Lower lobe of right lung (tissue), 2 donors: ENCODE measurements at places on chromosomes 12 and 14.

GRCh38 chr12:19375888-19376287, 63.4 kb upstream of the AEBP2 start:
- DNase-seq: no peak

DNA sequence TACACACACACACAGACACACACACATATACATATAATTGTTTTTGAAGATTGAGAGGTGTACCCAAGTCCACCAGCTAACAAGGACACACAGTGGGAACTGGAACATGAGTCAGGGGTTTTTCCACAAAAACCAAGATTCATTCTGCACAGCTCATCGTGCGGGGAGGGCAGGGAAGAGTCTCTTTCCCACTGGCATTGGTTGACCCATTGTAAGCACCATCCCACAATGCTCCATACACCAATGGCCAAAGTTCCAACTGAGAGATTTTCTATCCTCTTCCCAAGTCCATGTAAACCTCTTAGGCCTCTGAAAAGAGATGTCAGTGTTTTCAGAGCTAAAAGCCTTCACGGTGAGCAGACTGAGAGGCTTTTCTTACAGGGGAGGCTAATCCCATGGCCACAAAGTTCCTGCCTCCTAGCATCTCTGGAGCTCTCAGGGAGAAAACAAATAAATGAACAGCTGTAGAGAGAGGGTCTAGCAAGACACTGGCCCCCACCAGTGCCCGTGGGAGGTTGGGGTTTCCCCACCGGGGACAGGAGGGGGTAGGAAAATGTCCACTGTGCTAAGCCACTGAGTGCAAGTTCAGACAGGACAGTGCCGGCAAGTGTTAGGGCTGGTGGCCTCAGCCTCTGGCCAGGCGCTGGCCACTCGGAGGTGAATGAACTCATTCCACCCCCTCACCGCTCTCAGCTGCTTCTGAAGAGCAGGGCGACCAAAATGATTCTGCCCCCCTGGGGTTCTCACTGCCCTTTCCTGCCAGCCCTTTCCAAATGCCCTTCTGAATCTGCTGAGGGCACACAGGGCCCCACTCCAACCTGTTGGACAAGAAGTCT, 21.5 kb upstream of the TC2N start:
- DNase-seq: no peak

DNA sequence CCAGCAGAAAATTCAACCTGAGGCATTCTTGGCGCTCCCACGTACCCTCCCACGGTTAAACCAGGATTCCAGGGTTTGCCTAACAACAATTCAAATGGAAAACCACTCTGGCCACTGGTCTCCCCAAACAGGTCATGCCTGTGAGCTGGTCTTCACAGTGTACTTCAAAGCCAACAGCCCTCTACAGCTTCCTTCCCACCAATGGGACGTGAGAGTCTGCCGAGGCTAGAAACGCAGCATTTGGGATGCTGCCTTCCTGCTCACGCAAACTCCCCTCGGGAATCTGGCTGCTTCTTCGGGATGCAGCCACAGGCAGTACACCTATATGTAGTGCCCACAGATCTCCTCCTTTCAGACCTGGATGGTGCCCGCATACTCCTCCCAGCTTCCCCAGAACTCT, 149.1 kb downstream of the KLHL28 start:
- DNase-seq: no peak

DNA sequence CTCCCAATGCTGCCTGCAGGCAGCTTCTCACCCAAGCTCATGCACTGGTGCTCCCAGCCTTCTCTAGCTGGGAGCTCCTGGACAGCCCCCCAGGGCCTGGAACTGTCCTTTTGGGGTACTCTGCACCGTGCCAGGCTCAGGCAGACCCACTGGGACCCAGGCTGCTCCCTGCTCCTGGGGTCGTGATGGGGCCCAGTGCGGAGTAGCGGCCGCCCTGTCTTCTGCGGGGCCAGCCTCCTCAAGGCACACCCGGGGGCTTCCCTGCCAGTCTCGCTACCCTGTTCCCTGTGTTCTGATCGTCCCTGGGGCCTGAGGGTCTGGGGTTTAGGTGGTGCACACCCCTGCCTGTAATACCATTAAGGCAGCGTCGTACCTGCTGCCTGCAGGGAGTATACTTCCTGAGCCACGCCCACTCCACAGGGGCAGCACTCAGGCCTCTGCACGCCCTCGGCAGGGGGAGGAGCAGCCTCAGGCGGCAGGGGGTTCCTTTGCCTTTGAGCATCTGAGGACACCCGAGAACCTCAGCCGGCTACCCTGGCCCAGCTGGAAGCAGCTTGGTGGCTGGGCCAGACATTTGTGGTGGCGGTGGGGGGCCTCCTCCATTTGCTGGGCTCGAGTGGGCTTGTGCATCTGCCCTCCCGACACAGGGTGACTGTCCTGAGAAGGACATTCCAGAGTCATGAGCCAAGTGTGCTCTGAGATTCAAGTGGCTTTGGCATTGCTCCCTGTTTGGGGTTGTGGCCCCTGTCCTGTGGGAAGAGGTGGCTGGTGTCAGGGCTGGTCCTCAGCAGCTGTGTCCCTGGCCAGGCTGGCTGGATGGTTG, 9.2 kb upstream of the CRIP2 start:
- DNase-seq: no peak

- DNase-seq: no peak
These were observed 16.0 kb upstream of the SPATA7 start for GRCh38 chr14:88369496-88369895.

- no peak for DNase-seq
These were observed 29.4 kb downstream of the ACAD10 start for GRCh38 chr12:111715279-111715678.

DNA sequence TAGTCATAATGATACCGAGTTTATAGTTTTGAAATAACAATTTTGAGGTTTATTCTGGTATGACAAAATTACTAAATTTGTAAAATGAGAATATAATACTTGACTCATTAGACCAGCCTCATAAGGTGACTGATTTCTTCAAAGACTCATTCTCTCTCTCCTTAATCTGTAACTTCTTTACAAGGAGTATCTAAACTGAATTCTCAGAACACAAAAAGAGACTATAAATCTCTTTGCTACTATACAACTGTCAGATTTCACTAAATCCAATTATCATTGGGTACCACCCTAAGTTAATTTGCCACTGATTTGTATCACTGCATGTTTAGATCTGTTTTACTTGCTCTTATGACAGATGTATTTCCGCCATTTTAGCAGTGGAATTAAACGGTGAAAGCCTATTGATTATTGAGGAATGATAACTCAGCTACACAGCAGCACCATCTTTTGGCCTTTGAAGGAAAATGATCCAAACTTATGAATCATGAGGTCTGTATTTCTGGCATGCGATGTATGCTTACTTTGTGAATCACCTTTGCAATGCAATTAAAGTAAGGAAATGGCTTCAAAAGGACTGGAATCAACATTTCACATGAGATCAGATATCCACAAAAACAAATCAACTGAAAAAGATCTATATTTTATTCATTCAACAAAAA, 161.2 kb downstream of the RERGL start:
- no peak for DNase-seq

GRCh38 chr12:76007640-76008039, 23.9 kb downstream of the PHLDA1 start:
- no peak for DNase-seq
